ENCODE measurements at places on chromosomes 12 and 14.

DNA sequence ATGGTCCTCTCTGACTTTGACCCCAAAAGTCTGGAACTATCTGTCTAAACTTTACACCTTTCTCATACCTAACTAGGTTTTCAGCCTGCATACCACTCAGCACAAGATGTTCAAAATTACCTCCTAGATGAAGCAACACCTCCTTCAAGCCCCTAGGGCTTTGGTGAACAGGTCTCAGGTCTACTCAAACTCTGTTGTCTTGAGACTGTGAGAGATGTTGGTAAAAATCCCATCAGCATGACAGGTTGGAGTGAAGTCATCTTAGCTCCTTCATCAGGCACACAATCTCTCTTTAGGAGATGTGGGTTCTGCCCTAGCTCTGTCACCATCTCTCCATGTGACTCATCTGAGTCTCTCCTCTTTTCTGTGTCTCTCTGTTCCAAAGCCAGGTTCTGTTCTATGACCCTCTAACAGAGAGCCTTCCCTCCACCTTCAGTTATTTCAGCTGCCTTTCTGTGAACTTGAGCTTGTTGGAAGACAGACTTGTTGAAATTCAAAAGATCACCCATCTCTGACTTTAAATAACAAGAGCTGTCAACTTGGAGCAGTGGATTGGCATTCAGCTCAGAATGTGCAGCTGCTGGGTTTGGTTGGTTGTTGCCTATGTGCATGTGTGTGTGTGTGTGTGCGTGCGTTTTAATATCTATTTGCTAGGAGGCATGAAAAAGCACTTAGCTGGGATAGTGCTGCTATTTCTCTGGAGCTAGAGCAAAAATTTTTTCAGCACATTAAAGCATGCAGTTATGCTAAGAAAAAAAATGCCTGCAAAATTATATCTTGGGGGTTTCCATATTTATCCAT lies 130.7 kb downstream of the CRACR2A start:
- DNase-seq: no peak

DNA sequence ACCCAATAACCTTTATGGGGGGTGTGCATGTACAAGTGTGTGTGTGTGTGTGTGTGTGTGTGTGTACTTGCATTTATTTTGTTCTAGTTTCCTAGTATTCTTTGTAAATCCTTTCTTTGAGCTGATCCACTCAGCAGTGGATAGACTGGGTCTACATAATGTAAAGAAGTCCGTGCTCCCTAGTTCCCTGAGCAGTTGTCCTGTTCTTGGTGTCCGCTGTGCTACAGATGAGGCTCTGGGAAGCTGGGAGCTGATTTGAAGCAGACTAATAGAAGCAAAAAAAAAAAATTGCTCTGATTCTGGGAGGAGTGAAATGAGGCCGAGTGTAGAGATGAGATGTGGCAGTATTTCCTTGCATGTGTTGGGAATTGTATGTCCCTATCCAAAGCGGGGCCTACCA lies 150.4 kb upstream of the WSCD2 start:
- no peak for DNase-seq

DNA sequence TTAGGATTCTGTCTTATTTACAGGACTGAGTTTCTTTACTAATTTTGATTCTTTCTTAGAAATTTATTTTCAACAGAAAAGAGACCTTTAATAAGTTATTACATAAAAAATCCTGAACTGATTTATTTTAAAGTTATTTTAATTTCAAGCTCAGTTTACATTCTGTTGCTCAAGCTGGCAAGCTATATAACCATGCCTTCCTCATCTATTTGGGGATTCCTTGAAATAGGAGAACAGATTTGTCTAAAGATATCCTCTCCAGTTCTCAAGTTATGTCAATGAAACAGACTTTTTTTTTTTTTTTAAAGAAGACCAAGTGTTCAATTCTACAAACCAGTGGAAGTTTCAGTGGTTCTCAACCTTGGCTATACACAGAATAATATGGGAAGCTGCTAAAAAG lies 103.3 kb upstream of the TRHDE start:
- DNase-seq: no peak

- DNase-seq: no peak
Observed at GRCh38 chr14:71625891-71626701, 306.1 kb upstream of the RGS6 start.

GRCh38 chr14:48027115-48027514 lies 351.7 kb upstream of the MDGA2 start:
- no peak for DNase-seq

DNA sequence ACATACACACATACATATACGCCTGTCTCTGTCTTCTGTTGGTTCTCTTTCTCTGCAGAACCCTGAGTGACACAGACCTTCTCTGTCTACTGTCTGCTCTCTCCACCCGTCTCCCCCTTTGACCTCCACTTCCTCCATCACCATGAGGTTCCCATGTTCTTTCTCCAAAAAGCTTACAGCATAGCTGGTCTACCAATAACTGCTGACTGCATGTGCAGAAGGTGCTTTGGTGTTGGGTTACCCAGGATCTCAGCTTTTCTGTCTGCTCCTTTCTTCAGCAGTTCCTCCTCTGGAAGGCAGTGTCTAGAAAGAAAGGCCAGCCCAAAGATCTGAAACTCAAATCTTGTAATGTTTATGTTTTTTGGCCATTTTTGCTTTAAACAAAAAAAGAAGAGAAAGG lies 125.6 kb downstream of the SMOC1 start:
- DNase-seq: no peak

- DNase-seq: no peak
Observed at GRCh38 chr12:130460611-130461446, 123.1 kb downstream of the PIWIL1 start.

DNA sequence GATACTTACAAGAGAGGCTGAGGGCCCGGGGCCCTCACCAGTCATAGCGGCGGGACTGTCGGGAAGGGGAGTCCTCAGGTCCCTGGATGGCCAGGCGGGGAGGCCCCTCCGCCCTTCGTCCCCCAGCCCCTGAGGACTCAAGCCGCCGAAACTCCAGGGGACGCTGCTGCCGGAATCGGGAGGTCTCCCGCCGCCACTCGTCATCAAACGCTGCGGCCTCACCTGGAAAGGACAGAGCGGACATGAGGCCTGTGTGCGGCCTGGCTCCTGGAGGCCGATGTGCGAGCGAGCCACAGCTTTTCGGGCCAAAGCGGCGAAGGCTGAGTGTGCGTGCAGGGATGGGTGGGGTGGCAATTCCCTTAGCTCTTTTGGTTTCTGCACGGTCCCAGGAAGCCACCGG lies 4.2 kb downstream of the MLF2 start:
- no peak for DNase-seq

GRCh38 chr12:98109266-98109665 lies 406.1 kb upstream of the TMPO start:
- DNase-seq: no peak

DNA sequence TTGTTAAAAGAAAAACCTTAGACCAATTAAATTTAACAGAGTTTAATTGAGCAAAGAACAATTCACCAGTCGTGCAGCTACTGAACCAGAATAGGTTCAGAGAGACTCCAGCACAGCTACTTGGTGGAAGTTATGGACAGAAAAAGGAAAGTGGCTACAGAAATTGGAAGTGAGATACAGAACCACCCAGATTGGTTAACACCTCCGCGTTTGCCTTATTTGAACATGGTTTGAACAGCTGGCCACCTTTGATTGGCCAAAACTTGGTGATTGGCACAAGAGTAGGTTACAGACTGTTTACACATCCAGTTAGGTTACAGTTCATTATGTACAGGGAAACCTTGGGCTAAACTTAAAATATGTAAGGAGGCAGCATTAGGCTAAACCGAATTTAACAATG lies 54.9 kb downstream of the SRGAP1 start:
- no peak for DNase-seq

DNA sequence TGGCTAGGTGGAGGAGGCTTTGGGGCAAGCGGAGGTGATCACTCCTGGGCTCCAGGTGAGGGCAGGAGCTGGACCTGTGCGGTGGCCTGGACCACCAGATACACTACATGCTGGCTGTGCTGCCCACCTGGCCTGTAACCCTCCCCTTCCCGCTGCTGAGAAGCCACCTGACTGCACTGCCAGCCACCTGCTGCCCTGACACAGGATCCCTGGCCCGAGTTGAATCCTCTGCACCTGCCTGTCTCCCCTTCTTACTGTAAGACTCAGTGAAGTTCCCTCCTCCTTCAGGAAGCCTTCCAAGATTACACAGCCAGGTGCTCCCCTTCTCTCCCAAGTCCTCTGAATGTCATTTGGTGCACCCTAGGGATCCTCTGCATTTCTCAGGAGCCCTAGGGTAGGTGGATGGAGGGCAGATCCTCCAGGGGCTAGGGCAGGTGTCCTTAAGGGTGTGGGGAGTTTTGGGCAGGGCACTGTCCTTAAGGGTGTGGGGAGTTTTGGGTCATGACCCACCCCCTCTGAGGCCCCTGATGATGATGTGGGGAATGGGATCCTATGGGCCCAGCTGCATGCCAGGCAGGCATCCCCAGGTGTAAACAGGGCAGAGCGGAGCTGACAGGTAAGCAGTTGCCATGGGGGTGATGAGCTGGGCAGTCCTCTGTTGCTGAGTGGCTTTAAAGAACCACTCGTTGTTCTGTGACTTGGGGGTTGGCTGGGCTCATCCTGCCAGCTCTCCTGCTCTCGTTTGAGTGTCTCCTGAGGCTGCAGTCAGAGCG lies 6.7 kb upstream of the MTA1 start:
- no peak for DNase-seq

DNA sequence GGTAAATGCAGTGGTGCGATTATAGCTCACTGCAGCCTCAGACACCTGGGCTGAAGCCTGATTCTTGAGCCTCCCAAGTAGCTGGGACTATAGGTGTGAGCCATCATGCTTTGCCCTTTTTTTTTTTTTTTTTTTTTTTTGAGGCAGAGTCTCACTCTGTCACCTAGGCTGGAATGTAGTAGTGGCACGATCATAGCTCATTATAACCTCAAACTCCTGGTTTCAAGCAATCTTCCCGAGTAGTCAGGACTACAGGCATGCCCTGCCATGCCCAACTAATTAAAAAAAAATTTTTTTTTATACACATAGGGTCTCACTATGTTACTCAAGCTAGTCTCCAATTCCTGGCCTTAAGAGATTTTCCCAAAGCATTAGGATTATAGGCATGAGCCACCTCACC lies 6.9 kb downstream of the ATP2A2 start:
- no peak for DNase-seq

Data from keratinocyte (primary cell).